NCI-H1436 (cell line): ENCODE measurements at places on chromosomes 2 and 18.

GRCh38 chr2:235711527-235711926 lies 217.7 kb downstream of the AGAP1 start:
- DNase-seq: no peak

DNA sequence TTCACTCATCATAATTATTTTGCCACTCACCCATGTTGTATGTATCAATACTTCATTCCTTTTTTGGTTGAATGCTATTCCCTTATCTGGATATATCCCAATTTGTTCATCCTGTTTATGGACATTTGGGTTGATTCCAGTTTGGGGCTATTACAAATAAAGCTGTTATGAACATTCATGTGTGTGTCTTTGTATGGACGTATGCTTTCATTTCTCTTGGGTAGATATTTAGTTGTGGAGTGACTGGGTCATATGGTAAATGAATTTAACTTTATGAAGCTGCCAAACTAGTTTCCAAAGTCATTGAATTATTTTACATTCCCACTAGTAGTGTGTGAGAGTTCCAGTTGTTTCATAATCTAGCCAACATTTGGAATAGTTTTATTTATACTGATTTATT lies 2.7 kb downstream of the FAM228B start:
- no peak for DNase-seq

- DNase-seq: no peak
These were observed 464 bp upstream of the FTCDNL1 start for GRCh38 chr2:199851501-199851810.

GRCh38 chr2:166536111-166536510 lies 42.1 kb upstream of the SCN7A start:
- no peak for DNase-seq

DNA sequence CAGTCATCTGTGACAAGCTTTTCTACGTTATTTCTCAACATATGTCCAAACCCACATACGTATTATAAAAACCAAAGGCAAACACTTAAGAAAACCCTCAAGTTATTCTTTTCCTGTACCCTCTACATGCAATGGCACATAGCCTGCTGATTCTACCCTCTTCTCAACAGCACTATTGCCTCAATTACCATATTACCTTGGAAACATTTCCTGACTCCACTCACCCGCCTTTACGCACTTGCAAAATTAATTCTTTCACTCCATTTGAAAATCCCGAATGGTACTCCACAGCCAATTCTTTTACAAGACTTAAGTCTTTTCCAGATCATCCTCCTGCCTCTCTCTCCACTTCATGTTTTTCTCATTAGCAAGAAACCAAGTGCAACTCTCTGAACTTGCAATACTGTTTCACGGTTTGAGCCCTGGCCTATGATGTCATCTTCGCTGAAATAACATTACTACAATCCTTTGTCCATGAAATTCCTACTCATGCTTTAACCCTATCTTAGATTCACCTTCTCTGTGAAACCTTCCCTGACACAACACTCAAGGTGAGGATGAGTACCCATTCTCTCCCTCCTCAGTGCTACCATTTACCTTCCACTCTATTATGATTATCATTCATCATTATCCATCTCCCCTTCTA lies 29.0 kb downstream of the SESTD1 start:
- no peak for DNase-seq

- DNase-seq: no peak
These were observed 25.2 kb downstream of the IL1B start for GRCh38 chr2:112811276-112811831.

DNA sequence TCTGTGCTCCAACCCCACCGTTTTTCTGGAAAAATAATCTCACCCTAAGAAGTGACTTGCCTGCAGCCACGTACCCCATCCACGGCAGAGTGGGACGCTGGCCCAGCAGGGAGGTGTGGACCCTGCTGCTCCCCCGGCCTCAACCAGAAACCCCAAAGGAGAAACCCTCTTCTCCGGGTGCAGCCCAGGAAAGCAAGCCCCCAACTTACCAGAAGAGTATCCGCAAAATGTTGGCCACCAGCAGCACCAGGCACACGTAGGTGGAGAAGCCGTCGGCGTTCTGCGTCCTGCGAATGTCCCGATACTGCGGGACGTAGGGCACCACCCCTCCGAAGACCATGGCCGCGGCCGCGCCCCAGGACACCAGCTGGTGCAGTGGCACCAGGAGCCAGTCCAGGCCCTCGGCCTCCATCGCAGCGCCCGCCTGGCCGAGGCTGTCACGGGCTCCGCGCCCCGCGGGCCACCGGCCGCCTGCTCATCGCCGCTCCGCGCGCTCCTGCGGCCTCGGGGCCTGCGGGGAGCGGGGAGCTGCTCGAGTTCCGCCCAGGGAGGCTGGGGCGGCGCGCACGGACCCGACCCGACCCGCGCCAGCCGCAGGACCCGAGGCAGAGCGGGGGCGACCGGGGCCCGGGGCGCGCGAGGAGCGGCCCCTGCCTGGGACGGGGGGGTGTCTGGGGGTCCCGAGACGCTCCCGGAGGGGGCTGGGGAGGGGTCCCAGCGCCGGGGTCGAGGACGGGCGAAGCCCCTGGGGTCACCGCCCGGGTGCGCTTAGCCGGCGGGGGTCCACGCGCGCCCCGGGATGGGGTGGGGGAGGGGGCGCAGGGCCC lies 725 bp downstream of the SLC66A2 start:
- no peak for DNase-seq

DNA sequence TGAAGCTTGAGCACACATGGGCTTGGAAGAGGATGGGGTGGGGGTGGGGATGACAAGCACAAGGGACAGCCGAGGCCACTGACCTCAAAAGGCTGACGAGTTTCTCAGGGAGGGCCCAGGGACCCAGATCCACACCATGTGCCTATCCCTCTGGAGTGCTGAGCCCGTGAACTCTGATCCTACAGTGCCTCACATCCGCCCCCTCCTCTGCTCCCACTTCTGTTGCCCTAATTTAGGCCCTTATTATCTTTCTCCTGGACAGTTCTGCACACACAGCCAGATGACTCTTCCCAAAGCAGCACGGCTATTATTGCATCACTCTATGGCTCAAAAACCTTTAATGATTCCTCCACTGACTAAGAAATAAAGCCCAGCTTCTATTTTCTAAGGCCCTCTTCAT lies 24.8 kb downstream of the CYRIA start:
- DNase-seq: no peak

GRCh38 chr2:207892716-207893402 lies 123.2 kb upstream of the FZD5 start:
- DNase-seq: no peak

DNA sequence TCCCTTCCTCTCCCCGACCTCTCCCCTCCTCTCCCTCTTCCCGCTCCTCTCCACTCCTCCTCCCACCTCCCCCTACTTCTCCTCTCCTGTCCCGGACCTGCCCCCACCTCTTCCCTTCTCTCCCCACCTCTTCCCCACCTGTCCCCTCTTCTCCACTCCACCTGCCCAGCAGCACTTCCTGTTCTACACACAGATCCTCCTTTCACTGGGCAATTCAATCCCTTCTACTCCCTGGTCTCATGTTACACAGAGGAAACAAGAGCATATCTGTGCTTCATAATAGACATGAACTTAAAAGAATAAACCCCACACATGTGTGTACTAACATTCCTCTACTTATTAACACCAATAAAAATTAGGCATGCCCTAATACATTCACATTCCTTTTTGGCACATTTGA lies 34.8 kb downstream of the TIMM21 start:
- DNase-seq: peak; percentile 9

- no peak for DNase-seq
These were observed 172.2 kb downstream of the ASB1 start for GRCh38 chr2:238598802-238599530.

GRCh38 chr2:76281156-76281841 lies 570.6 kb upstream of the GCFC2 start:
- no peak for DNase-seq

GRCh38 chr2:192029089-192029488 lies 165.6 kb downstream of the TMEFF2 start:
- no peak for DNase-seq

DNA sequence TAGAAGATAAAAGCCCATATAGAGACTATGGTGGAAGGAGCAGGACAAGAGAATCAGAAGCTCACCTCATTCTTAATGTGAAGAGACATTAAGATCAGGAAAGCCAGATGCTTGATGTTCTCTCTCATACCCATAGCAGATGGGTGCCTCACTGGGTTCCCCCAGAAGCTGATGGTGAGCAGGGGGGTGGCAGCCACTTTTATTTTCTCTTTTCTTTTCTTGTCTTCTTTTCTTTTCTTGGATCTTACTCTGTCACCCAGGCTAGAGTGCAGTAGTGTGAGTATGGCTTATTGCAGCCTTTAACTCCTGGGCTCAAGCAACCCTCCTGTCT lies 14.8 kb upstream of the CXCR4 start:
- no peak for DNase-seq

DNA sequence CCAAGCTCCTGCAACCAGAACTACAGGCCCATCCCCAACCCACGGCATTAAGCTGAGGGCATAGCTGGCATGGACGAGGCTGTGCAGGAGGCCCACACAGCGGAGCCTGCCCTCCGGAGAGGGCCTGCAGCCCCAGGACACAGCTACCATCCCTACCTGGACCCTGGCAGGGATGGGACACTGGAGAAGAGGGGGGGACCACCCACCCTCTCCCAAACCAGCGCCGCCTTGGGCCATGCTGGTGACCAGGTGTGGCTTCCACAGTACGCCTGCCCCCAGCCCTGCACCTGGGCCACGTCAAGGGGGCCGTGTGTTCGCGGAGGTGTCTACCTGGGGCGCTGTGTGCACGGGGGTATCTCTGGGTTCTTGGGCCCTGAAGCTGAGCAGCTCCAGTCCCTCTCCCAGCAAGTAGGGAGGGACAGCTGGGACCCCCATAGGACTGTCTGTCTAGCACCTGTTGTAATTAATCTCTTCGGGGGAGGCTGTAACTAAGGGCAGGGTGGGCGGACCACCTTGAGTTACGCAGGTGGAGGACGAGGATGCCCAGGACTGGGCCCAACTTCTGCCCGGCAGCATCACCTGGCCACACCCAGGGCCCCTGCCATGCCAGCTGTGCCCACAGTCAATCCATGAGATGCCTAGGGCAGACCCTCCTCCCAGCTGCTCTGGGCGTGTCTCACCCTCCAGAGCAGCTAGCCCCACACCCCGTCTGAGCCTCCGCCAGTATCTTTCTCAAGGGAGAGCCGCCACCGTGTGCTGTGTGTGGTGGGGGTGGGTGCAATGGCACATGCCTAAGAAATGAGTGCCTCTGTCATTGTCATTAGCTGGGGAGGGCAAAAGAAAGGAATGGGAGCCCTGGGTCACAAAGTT lies 18.3 kb downstream of the HS6ST1 start:
- no peak for DNase-seq
